Bronchial epithelial cell (primary cell): ENCODE measurements at places on chromosomes 4 and X.
A peak's percentile ranks its signal among the peaks of the same experiment; 100 is the strongest.

GRCh38 chr4:184668511-184669114, 19.1 kb downstream of the PRIMPOL start:
- DNase-seq, result no peak

GRCh38 chrX:33339219-33339618, 127.9 kb upstream of the DMD start:
- peak; percentile 24 for DNase-seq

GRCh38 chrX:70128071-70128470, 5.2 kb upstream of the IGBP1 start:
- DNase-seq, result no peak

- no peak for DNase-seq
Measured at GRCh38 chr4:168362025-168362401, 43.5 kb upstream of the DDX60 start.

DNA sequence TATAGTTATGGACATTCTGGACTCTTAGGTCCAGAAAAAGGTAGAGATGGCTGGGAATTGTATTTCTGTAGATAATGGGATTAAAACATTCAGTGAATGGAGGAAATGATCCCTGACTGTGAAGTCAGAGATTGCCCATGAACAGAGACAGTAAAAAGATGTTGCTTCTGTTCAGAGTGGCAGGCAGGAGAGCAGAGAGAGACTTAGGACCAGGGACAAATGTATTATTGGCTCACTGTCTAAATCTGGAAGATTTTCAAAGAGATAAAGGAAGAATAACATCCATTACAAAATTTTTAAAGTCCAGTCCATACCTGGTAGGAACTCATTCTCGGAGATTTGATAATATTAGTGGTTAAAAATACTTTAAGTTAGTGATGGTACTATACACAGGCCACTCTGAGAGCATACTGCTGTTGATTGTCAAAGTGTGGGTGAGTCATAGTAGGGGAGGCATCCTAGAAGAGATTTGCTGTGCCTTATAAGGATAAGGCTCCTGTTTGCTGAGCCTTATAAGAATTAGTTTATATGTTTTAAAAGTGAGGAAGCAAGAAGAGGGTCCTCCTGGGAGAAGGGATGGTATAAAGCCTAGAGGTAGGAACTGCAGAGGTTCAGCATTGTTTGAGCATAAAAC, 53.0 kb downstream of the JADE3 start:
- peak; percentile 46 for DNase-seq

GRCh38 chrX:119734897-119735339, 23.5 kb upstream of the SOWAHD start:
- DNase-seq, result no peak

GRCh38 chr4:108203377-108203776, 34.6 kb upstream of the LEF1 start:
- no peak for DNase-seq

DNA sequence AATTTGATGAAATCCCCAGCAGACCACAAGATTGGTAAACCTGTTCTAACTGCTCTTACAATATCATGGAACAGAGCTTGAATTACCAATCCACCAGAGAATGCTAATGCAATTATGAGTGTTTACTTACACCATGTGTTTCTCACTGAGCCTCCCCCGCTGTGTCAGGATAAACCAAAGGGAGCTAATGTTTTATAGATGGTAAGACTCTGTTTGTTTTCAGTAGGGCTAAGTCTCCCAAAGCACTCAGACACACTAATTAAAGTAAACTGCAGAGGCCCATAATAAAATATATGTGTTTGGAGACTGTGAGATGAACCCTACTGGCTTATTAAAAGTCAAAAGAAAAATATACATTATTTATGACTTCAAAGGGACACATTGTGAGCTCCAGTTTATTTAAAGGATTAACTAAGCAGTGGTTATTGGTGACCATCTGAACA, 261.7 kb upstream of the FAM241A start:
- no peak for DNase-seq

DNA sequence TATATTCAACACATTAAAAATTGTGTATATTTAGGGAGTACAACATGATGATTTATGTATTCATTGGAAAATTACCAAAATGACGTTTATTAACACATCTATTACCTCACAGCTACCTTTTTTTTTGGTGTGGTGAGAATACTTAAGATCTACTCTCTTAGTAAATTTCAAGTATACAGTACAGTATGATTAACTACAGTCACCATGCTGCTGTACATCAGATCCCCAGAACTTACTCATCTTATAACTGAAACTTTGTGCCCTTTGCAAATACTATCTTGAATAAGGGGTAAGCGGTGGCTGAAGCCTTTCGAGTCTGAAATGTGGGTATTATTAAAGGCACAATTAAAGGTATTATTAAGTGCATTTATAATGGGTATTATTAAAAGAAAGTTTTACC, 976 bp downstream of the PHKA1 start:
- DNase-seq, result peak; percentile 15

- DNase-seq, result peak; percentile 8
Measured at GRCh38 chrX:38732866-38733265, 68.4 kb upstream of the MID1IP1 start.

- DNase-seq, result no peak
Measured at GRCh38 chrX:12423346-12423745, 285.1 kb downstream of the FRMPD4 start.
